ENCODE measurements at places on chromosomes 16 and 17. TPM values are rescaled to one million over a fixed set of nuclear protein-coding genes. Genes with fewer than 3 reads are reported as not detected.

ABCC6 gene
- 37.0 TPM for polyA plus RNA-seq

SCNN1G gene
- polyA plus RNA-seq = 9.2 TPM

ZSCAN32 gene
- polyA plus RNA-seq = 7.2 TPM

KRTAP16-1 gene
- not detected for polyA plus RNA-seq

CNTNAP1 gene
- 5.4 TPM for polyA plus RNA-seq

TOP3A gene
- polyA plus RNA-seq = 17.0 TPM
